Activated naive CD8-positive, alpha-beta T cell treated with anti-CD3 and anti-CD28 coated beads for 36 hours (primary cell): ENCODE measurements at places on chromosomes 5 and 9. TPM values are rescaled to one million over a fixed set of nuclear protein-coding genes. Genes with fewer than 3 reads are reported as not detected.

CDKN2A gene
- total RNA-seq, result 1.5 TPM

DNA sequence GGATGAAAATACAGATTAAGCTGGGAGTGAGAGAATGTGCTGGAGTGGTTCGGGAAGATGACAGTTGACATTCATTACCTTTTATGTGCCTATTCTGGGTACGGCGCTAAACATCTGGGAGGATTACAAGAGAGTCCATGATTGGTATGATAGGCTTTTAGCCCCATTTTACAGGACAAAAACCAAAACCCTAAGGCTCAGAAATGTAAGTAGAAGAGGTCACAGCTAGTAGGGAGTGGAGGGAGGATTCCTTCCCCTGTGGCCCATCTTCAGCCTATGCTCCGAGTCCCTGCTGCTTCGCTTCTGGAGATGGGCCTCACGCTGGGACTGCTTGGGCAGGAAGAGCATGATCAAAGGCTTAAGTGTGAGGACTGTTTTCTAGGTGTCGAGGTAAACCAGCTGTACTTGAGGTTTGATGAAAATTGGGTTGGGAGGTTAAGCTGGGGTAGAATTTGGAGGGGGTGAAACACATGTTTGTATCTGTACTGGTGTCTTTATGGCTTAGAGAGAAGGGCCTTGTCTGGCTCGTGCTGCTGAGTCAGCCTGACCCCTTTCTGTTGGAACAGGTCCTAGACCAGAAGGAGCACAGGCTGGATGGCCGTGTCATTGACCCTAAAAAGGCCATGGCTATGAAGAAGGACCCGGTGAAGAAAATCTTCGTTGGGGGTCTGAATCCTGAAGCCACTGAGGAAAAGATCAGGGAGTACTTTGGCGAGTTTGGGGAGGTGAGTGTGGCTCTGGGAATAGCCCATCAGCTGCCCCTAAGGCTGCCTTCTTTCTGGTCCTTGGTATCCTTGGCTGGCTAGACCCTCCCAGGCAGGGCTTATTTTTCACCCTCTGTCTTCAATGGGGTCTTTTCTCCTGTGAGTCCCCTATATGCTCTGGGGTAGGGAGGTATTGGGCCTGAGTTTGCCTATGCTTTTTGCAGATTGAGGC is 2.1 kb downstream of the HNRNPAB start:
- no peak for DNase-seq

GRCh38 chr9:94183240-94183999 is 75.7 kb upstream of the ZNF169 start:
- DNase-seq, result no peak

DNA sequence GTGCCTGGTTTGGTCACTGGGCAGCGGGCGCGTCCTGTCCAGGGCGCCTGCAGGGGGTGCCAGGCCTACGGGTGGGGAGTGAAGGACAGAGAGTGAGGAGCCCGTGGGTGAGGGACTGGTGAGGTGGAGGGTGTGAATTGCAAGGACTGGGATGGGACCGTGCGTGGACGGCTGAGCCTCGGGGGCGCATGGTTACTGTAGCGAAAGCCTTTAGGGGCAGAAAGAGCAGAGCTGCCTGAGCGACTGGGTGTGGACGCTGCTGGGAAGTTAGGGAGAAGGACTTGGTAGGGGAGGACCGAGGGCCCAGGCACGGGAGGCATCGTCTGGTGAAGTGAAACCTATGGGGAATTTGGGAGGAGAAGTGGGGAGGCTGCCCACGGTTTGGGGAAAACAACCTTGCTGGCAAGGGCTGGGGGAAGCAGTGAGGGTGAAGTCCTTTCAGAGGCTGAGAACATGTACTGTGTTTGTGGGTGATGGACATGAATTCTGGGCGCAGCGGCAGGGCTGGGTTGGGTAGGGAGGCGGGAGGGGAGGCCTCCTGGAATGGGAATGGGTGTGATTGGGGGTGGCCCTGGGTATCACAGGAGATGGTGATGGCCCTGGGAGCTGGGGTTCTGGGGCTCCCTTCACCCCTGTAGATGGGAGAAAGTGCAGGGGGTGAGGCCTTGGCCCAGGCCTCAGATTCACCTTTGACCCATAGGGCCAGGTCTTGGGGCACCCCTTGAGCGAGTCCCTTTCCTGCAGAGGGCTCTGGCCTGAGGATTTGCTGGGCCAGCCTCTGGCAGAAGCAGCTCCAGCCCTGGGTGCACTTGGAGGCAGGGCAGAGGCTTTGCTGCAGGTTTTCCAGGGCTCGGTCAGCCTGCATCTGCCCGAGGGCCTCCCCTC is 1.7 kb upstream of the TOR4A start:
- no peak for DNase-seq

- no peak for DNase-seq
Measured at GRCh38 chr9:2023042-2023441, 7.9 kb downstream of the SMARCA2 start.

GRCh38 chr9:79764374-79764773 is 192.6 kb downstream of the TLE4 start:
- DNase-seq, result no peak

ZNF883 gene
- 1.9 TPM for total RNA-seq

IFNE gene
- total RNA-seq, result not detected

- DNase-seq, result no peak
Measured at GRCh38 chr9:13524245-13524644, 244.8 kb upstream of the MPDZ start.

DNA sequence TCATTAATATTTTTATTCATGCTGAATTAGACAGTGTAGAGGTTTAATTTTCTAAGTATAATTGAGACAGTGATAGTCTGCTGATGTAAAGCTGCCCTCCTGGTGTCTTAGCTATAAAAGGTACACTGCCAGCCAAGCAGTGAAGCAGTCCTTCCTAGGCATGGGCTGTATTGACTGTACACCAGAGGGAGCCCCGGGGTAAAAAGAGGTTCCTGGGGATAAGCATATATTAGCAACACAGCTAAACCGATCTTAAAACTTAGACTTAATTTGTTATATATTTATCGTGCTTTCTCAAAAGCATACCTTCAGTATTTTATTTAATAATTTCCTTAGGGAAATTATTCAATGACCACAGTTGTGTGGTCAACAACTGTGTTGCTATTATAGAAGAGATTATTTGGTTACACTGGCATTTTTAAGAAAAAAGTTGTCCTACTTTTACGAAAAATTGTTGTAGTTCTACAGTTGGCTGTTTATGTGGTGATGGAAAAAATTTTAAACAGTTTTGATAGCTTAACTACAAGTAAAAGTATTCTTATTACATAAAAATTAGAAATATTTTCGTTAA is 68.8 kb downstream of the ELL2 start:
- DNase-seq, result peak; percentile 23

DNA sequence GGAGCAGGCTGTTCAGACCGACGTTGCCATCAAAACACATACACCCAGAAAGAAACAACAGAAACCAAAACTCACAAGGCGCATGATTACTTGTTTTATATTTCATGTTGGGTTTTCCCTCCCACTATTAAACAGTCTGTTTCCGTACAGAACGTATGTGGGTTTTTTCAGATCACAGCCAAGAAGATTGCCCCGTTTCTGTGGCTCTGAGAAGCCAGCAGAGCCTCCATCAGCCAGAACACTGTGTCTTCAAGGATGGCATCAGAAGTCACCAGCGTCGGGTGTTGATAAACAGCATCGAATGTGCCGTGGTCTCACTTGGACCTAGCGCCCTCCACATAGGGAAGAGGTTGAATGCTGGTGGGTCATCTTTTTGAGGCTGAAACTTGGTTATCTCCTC is 42.8 kb downstream of the FAM78A start:
- DNase-seq, result no peak

DNA sequence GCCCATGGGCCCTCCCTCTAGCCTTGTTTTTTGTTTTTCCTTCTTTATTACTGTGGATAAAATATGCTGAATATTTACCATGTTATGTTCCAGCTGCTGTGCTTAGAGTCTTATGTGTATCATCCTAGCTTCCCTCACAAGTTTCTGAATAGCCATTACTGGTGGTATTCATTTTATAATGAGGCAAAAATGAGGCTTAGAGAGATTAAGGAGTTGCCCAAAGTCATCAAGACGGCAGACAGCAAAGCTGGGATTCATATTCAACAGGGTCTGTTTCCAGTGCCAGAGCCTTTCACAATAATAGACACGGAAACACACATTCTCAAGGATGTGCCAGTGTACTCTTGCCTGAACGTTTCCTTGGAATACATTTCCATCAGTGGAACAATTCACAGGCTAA is 258.1 kb downstream of the CTNND2 start:
- DNase-seq, result no peak

NUTM2G gene
- not detected for total RNA-seq

- no peak for DNase-seq
Measured at GRCh38 chr5:67306965-67307607, 110.5 kb upstream of the CD180 start.

GRCh38 chr5:145471831-145472612 is 363.1 kb downstream of the PRELID2 start:
- no peak for DNase-seq

DNA sequence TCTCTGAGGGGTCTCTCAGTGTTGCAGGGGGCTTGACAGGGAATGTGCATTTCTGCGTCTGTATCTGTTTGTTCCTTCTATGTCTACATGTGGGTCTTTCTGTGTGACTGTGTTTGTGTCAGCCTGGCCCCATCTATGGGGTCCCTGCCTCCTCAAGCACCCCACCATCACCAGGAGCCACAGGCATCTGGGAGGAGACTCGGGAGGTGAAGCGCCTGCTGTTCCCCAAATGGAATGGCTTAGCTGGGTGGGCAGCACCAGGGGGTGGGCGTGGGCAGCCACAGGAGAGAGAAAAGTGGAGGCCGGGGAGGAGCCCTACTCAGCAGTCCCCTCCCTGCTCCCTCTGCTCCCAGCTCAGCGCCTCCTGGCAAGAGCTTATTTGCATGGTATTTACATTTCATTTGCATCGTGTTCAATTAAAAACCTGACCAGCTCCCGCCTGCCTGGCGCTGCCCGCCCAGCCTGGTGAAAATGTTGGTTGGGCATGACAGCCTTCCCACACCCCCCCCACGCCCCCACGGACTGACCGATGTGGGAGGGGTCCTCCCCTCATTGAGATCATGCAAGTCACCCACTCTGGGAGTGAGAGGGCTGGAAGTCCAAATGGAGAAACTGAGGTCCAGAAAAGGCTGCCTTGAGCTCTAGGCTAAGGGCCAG is 50.5 kb downstream of the CXXC5 start:
- DNase-seq, result no peak

SLIT3 gene
- total RNA-seq, result 0.20 TPM

DNA sequence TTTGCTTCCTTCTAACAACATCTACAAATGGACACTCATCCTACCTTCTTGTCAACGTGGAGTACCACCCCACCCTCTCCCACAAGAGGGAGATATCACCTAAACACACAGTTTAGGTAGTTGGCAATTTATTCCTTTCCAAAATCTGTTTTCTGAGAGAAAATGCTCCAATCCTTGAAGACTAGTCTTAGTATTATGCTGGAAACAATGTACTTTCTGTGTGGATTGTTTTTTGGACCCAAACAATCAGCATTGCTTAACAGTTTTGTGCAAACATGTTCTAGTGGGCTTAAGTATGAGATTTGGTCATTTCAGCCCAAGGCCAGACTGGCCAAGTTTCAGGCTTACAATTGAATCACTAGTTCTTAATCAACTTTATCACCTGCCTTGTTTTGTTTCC is 359.1 kb downstream of the ARHGEF28 start:
- DNase-seq, result no peak

DNA sequence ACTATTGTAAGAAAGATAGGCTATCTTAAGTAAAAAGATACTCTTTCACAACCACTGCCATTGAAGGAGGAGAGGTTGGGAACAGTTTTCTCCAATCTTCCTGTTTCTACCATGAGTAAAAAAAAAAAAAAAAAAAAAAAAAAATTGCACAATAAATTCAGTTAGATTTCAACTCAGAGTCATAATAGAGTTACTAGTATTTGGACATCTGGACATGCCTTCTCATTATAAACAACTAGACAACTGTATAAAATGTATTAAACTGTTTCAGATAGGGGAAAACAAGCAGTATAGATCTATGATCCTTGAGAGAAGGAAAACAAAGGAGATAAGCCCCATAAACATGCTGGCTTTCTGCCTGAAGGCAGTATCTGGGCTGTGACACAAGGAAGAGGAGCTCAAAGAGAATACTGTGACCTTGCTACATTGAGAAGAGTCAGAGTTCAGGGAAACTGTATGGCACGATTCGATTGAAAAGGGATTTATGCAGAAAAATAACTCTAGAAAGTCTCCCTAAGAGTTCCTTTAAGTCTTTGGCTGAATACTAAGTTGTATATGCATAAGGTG is 249.2 kb upstream of the POU5F2 start:
- DNase-seq, result no peak

DNA sequence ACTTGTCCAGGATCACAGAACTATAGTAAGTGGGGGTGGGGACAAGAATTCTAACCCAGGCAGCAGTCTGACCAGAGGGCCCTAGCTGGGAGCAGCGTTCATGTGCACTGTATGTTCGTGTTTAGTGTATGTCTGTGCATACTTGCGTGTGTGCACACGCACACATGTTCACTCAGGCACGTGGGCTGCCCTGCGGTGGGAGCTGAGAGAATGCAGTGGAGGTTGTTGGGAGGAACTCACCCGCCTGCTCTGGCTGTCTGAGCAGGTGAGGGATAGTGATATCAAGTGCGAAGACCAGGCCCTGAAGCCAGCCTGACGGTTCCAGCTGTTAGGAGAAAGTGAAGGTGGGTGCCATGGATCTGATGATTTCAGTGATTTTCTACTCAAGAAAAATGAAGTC is 942 bp downstream of the DCANP1 start:
- DNase-seq, result no peak

GRCh38 chr5:141476132-141476911 is 556 bp downstream of the PCDHGC3 start:
- no peak for DNase-seq

EPB41L4A gene
- not detected for total RNA-seq

CDKN2B-AS1 gene
- 0.10 TPM for total RNA-seq

DNA sequence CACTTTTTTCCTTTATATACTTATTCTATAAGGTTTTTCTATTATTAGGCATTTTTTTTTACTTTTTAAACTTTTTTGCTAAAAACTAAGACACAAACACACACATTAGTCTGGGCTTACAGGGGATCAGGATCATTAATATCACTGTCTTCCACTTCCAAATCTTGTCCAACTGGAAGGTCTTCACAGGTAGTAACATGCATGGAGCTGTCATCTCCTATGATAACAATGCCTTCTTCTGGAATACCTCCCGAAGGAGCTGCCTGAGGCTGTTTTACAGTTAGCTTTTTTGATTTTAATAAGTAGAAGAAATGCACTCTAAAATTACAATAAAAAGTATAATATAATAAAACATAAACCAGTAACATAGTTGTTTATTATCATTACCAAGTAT is 345.5 kb upstream of the PTGER4 start:
- DNase-seq, result no peak

ANKRD55 gene
- total RNA-seq, result 0.23 TPM
